ENCODE measurements at places on chromosomes 3 and 15.

DNA sequence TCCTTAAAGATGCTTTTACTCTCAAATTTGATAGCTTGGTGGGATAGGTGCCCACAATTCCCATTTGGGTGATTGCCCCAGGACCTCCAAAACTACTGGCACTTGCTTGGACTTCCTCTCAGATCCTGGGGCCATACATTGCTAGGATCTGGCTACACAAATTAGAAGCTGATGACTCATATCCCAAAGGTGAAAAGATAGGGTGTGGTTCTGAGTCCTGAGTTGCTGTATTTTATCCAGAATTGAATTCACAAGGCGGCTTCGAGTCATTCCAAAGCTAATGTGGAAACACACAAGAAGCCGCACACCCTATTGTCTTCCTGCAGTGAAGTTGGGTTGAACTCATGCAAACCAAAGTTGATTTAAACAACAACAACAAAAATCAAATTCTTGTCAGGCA is 53.4 kb downstream of the DUT start:
- no peak for DNase-seq

DNA sequence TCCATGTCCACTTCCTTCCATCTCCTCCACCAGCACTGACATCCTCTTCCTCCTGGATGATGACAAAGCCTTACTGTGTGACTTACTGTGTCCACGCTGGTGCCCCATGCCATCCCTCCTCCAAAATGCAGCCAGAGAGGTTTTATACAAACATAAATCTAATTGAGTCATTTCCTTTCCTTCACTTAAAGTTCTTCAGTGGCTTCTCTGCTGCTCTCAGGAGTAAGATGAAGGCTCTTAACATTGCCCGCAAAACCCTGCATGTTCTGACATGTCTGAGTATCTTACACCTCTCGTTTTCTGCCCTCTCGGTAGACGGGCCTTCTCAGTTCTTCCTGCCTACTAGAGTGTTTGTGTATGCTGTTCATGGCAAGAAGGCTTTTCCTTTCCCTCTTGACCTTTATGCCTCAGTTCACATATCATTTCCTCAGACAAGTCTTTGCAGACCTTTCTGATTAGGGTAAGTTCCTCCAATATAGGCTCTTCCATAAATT is 175.5 kb downstream of the CFAP20DC start:
- DNase-seq: no peak

- no peak for DNase-seq
These were observed 201.7 kb upstream of the BCL6 start for GRCh38 chr3:187946981-187947380.

GRCh38 chr3:149657926-149658743 is at the start of gene WWTR1:
Gene WWTR1, minus strand, starts transcription at chr3:149658025. Its CDS starts 719 bp downstream, at chr3:149657306.
- peak; percentile 88 for DNase-seq

DNA sequence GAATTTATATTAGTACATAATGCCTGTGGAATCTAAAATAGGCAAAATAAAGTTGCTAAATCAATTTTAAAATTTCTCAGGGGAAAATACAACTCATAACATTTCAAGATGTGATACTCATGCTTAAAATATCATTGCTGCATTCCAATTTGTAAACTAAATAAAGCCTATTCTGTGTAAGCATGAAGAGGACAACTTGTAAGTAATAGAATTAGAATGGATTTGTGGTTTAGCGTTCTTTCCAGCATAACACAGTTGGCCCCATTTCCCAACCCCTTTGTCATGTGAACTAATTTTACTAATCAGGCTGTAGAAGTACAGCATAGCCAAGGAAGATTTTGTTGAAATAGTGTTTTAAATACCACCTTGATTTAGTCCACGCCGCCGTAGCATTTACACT is 437.2 kb downstream of the SI start:
- no peak for DNase-seq

DNA sequence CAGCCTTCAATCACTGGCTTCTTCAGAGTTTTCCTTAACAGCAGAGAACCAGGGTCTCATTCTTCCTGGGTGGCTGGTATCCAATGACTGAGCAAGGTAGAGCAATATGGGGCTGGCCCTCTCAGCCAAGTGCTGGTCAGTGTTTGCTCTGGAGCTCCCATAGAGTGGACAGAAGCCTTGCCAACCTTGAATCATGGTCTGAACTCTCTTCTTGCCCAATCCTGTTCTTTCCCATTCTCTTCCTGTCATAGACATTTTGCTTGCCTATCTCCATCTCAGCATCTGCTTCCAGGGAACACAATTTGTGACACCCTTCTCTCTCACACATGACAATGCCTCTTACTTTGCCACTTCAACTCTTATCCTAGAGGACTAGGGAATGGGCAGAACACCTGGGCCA is 245.6 kb upstream of the PEX5L start:
- no peak for DNase-seq

DNA sequence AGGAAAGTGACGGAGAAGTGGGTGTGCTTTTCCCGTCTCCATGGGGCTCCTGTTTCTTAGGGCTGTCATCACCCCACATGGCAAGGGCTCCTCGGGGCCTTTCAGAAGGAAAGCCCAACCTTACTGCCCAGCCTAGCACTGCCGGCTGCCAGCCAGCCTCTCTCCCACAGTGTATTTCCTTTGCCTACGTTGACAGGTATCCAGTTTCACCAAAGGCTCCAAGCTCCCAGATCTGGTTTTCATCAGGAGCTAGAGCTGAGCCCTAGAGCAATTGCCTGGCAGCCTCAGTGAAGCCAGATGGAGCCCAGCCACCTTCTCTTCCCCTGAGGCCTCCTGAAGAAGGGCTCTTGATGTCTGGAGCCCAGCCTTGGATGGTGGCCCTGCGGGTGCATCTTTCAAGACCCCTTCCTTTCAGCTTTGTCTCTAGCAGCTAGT is 20.2 kb downstream of the CRABP1 start:
- DNase-seq: peak; percentile 16

DNA sequence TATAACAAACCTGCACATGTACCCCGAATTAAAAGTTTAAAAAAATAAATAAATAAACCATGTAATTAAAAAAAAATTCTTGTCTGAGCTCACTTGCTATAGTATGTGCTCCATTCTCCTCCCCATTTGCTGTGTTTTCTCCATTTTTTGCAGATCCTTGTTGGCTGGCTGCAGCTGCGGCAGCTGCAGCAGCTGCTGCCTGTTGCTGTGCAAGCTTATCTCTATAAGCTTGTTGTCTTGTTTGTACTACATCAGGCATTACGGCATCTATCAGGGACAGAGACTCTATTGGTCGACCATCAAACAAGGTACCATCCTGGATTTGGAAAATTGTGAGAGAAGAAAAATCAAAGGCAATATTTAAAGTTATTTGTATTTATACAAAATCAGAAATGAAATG is 145.9 kb downstream of the TBL1XR1 start:
- DNase-seq: peak; percentile 47

- DNase-seq: no peak
These were observed 29.2 kb downstream of the PXK start for GRCh38 chr3:58361866-58362265.

DNA sequence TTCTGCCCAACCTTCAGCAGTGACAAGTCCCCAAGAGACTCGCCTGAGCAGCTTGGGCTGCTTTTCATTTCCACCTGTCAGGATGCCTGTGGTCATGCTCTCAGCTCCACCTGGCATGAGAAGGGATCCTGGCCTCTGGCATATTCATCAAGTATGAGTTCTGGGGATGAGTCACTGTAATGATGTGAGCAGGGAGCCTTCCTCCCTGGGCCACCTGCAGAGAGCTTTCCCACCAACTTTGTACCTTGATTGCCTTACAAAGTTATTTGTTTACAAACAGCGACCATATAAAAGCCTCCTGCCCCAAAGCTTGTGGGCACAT is 3.5 kb downstream of the MYD88 start:
- DNase-seq: no peak

DNA sequence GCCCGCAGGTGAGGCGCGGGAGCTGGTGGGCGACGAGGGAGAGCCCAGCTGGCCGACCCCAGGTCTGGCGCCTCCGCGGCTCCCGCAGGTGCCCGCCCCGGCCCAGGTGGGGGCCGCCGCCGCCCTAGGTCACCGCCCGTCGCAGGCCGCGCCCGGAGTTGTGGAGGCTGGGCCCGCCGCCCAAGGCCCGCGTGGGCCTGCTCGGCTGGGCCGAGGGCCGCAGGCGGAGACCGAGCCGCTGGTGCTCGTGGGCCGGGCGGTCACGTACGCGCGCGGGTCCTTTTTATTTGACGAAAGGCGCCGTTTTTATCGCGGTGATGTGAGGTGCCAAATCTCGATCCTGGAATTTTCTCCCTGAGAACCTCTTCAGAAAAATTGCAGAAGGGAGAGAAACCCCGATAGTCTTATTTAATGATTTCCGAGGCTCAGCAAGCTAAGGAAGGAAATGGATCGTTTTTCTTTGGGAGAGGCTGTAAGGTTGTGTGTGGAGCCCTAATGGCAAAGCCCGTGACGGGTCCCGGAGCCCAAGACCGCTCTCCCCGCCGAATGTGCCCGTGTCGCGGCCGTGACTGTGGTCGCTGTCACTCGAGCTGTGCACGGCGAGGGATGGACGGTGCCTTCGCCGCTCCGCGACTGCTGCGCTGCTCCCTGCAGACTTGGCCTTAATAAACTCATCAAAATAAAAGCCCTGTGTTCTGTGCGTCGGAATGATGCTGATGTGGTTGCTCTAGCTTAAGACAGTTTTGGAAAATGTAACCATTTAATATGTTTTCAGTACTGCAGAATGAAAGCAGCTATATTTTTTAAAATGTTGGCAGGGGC is 612 bp downstream of the APPL1 start:
- DNase-seq: no peak

DNA sequence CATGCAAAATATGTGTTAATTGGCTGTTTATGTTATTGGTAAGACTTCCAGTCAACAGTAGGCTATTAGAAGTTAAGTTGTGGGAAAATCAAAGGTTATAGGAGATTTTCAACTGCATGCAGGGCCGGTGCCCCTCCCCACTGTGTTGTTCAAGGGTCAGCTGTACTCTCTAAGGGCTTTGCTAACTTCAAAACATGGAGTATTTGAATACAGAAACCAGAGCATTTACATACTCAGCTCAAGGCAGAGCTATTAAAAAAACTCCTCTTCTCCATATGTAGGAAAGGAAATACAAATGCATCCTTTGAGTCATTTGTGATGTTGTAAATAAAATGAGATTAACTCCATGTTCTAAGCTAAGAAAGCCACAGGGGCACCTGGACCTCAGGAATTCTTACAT is 16.8 kb downstream of the IL17RB start:
- no peak for DNase-seq

GRCh38 chr15:73335026-73335425 is 33.7 kb downstream of the HCN4 start:
- DNase-seq: no peak

DNA sequence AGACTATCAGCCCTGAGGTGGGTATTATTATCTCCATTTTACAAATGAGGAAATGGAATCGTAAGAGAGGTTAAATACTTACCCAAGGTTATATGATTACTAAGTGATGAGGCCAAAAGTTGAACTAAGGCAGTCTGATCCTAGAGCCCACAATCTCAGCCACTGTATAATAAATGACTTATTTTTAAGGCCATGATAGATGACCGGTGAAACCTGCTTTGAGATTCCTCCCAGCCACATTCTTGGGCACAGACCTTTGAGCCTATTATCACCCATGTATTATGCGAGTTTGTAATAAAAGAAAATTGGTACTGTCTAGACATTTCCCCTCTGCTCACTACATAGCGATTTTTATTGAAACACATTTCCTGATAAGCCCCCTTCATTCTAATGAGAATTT is 37.4 kb downstream of the POLQ start:
- no peak for DNase-seq

- DNase-seq: no peak
These were observed 59.2 kb downstream of the USP50 start for GRCh38 chr15:50487287-50487686.

DNA sequence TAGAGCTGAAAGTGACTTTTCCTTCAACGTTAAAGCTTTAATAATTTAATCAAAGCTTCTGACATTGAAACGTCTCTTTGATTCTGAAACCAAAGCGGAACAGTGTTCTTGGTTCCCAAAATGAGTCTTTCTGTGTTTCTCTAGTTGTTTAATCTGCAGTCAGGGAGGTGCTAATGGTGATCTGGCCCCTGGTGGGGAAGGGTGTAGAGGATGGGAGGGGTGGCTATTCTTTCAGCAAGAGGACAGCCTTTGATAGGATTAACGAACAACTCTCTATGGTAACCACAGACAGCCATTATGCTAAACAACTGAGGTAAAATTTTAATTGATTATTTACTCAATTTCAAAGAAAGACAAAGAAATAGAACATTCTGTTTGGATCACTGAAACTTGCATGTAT is 79.9 kb upstream of the CADPS start:
- DNase-seq: no peak

DNA sequence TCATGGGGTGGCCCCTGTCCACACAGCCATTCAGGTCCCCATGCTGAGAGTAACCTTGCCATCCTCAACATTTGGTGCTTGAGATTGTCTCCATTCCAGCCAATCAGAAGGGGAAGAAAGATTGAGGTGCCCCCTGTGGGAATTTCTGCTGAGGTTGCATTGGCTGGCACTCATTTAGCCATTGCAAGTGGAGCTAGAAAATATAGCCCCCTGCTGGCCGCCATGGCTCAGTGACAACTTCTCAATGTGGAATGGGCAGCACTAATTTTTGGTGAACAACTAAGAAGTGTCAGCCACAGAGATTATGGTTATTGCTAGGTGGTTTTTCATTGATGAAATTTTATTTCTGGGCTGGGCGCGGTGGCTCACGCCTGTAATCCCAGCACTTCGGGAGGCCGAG is 22.0 kb downstream of the COL6A6 start:
- no peak for DNase-seq

DNA sequence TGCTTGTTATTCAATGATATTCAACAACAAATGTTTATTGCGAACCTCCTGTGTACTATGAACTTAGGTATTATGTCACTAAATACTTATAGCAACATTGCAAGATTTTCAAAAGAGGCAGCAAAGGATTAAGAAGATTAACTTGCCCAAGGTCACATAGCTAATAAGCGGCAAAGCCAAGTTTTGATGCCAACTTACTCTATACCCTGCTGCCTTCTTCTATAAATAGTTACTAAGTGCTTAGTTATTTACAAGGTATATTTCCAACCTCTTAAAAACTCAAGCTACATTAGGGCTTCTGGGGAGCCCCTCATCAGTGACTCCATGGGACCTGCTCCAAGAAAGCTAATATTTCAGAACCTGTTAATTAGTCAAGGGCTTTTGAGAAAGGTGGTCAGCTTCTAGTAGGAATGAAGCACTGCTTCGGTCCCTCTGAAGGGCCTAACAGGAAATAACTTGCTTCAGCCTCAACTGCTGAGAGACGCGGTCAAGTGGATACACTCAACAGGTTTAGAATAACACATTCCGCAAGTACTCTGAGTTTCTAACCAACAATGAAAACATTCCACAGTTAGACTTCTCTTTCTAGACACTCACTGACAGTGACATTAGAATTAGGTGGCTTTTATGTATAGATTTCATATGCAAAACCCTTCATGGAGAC is 125.5 kb downstream of the DGKG start:
- DNase-seq: no peak
